GM23248 (cell line): ENCODE measurements at places on chromosomes 13 and 19. TPM values are rescaled to one million over a fixed set of nuclear protein-coding genes. Genes with fewer than 3 reads are reported as not detected.

GRCh38 chr13:108961542-108962125 lies 332.2 kb downstream of the MYO16 start:
- no peak overlapping the region for H3K4me3 ChIP-seq
- H3K27me3 ChIP-seq, result no peaks in the 10 kb centered on the region
- H3K36me3 ChIP-seq, result no peaks in the 10 kb centered on the region
- no peak overlapping the region for H3K27ac ChIP-seq
- H3K4me1 ChIP-seq, result peaks cover 26% of the 10 kb centered on the region

GRCh38 chr19:37997911-37998344 lies 90.9 kb downstream of the SIPA1L3 start:
- peaks cover 33% of the 10 kb centered on the region for H3K4me1 ChIP-seq
- no peak overlapping the region for H3K4me3 ChIP-seq
- peak; percentile 96 for DNase-seq
- H3K27me3 ChIP-seq, result no peaks in the 10 kb centered on the region

DNA sequence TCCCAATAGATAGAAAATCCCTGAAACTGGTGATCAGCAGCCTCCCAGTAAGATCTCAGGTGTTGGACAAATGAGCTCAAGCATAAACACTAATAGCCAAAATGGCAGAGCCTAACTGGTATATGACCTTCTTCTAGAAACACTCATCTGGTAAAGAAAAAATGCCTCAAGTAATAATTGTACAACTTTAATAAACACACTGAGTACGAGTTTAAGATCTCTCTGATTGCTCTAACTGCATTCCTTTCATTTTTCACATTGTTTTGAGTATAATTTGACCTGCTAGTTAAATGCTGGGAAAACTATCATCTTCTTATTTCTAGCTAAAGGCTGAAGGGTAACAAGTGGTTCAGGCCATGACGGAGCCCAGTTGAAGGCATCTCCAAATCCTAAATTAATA lies 2009.5 kb upstream of the PCDH20 start:
- H3K36me3 ChIP-seq, result no peaks in the 10 kb centered on the region
- DNase-seq, result no peak
- H3K4me1 ChIP-seq, result no peaks in the 10 kb centered on the region
- no peak overlapping the region for H3K4me3 ChIP-seq
- no peaks in the 10 kb centered on the region for H3K27me3 ChIP-seq
- no peak overlapping the region for H3K27ac ChIP-seq

DNA sequence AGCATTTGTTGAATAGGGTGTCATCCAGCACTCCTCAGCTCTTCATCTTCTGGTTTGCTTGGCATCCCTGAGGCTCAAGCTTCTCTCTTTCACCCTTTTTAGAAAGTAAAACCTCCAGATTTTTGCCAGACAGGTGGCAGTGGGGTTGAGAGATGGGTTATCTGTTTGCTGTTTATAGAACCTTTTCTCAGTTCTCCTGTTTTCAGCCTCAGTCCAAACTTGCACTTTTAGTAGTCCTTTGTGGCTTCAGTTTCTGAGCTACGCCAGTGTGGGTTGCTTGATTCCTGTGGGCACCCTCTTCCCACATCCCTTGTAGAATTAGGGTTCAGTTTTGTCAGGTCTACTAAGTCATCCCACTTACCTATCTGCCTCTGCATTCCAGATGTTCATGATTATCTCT lies 147.9 kb downstream of the PAN3 start:
- no peaks in the 10 kb centered on the region for H3K27me3 ChIP-seq
- H3K4me1 ChIP-seq, result no peaks in the 10 kb centered on the region
- no peak overlapping the region for H3K4me3 ChIP-seq
- no peak for DNase-seq
- H3K27ac ChIP-seq, result no peak overlapping the region

GRCh38 chr13:24097667-24098066 lies 62.9 kb upstream of the SPATA13 start:
- H3K4me1 ChIP-seq, result peaks cover 13% of the 10 kb centered on the region
- peak overlapping the region; percentile 36 for H3K27ac ChIP-seq
- H3K4me3 ChIP-seq, result no peak overlapping the region
- DNase-seq, result no peak

DNA sequence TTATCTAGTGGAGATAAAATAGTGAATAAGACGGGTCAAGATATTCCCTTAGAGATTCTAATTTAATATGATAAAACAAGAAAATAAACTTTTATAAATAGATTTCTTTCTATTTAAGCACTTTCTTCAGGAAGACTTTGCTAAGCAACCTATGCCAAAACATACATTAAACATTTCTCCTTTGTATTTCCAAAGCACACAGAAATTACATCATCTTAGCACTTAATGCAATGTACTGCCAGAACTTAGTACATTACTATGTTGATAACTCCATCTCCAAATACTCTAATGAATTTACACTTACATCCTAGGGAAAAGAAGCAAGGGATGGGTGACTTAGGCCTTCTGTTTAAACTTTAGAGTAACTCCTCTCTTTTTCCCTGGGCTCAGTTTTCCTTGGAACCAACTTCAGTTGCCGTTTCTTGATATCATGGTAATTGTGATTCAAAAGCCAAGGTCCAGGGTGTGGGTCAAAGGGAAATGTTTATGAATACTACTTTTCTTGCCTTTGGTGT lies 322.6 kb upstream of the PCDH20 start:
- no peak overlapping the region for H3K27ac ChIP-seq
- no peaks in the 10 kb centered on the region for H3K36me3 ChIP-seq

DNA sequence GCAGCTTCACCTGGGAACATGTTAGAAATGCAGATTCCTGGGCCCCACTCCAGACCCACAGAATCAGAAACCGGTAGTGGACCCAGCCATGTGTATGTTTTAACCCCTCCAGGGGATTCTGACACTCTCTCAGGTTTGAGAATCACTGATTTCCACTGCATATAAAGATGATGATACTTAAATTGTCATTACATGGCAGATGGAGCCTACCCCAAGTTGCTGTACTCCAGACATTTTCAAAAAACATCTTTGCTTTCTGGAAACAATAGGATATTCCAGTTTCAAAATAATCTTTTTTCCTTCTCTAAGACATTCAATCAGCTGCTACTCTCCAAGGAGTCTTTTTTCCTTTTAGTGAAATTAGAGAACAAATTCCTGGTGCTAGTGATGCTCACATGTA lies 48.6 kb upstream of the RGCC start:
- no peaks in the 10 kb centered on the region for H3K27me3 ChIP-seq
- H3K36me3 ChIP-seq, result no peaks in the 10 kb centered on the region
- no peak overlapping the region for H3K27ac ChIP-seq
- H3K4me3 ChIP-seq, result no peak overlapping the region

SYNE4 gene
- not detected in 2 replicates for total RNA-seq

EBI3 gene
- 0.76 TPM in 1 of 2 replicates, not detected in the other for total RNA-seq

LRRC63 gene
- total RNA-seq, result not detected in 2 replicates

DNA sequence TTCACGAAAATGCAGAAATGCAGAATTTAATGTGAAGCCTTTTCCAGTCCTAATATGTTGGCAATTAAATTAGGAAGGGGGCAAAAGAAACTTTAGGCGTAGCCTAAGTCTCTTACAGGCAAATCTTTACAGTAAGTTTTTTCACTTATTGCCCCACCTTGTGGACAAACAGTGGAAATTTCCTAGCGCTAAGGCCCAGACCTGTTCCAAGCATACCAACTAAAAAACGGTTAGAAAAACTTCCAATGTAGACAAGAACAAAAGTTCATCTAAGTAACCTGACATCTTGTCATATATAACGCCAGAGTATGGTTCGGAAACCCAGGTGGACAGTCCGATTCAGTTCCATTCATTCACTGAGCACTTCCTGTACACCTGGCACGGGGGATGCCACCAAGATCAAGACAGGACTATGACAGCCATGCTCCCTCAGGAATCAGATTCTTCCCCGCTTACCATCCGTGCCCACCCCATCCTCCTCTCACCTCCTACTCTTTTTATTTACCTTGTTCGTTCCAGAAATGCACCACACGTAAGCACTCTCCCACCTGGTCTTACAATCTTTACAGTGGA lies 4.9 kb downstream of the ZAR1L start:
- DNase-seq, result peak; percentile 73
- no peaks in the 10 kb centered on the region for H3K27me3 ChIP-seq
- H3K27ac ChIP-seq, result no peak overlapping the region
- H3K4me1 ChIP-seq, result peaks cover 5% of the 10 kb centered on the region; the same call in 1 of the 2 replicates
- no peaks in the 10 kb centered on the region for H3K36me3 ChIP-seq
- H3K4me3 ChIP-seq, result peak overlapping the region; percentile 49

DNA sequence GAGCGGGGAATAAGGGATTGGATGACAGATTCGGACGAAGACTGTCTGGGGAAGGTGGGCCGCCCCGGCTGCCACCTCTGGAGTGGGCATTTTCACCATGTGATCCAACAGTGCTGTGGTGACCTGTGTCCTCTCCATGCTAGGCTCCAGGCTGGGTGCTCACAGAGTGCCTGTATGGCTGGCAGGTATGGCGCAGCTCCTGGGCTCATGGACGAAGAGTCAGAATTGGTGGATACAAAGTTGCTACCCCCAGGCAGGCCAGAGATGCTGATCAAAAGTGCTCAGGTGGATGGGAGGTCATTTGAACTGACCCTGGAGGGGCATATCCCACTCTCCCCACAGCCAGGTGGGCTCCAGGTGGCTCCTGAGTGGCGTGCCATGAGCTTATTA lies 111.3 kb upstream of the UQCRFS1 start:
- no peak for DNase-seq
- H3K36me3 ChIP-seq, result no peaks in the 10 kb centered on the region
- peaks cover 5% of the 10 kb centered on the region; the same call in 1 of the 2 replicates for H3K4me1 ChIP-seq
- H3K27me3 ChIP-seq, result no peaks in the 10 kb centered on the region

DNA sequence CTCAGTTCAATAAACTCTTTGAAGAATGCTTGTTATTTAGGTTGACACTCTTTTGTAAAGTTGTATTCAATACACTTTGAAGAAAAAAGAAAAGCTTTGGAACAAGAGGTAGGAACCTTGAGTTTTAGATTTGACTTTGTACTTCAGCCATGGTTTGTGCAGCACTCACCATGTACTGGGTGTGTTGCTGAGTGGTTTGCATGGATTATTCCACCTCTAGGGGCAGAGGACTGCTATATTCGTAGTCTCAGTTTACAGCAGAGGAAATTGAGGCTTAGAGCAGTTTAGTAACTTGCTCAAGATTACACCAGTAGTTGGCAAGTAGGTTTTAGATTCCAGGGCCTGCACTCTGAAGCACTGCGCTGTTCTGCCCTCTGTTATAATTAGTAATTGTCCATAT lies 68.8 kb downstream of the DNAJC3 start:
- H3K27ac ChIP-seq, result no peak overlapping the region
- no peaks in the 10 kb centered on the region for H3K4me1 ChIP-seq
- DNase-seq, result no peak

GRCh38 chr13:67147342-67148133 lies 82.6 kb downstream of the PCDH9 start:
- H3K4me3 ChIP-seq, result no peak overlapping the region
- H3K27me3 ChIP-seq, result no peaks in the 10 kb centered on the region
- H3K36me3 ChIP-seq, result no peaks in the 10 kb centered on the region
- H3K4me1 ChIP-seq, result no peaks in the 10 kb centered on the region

EXOC3L2 gene
- 0.38 TPM in 1 of 2 replicates, not detected in the other for total RNA-seq

DNA sequence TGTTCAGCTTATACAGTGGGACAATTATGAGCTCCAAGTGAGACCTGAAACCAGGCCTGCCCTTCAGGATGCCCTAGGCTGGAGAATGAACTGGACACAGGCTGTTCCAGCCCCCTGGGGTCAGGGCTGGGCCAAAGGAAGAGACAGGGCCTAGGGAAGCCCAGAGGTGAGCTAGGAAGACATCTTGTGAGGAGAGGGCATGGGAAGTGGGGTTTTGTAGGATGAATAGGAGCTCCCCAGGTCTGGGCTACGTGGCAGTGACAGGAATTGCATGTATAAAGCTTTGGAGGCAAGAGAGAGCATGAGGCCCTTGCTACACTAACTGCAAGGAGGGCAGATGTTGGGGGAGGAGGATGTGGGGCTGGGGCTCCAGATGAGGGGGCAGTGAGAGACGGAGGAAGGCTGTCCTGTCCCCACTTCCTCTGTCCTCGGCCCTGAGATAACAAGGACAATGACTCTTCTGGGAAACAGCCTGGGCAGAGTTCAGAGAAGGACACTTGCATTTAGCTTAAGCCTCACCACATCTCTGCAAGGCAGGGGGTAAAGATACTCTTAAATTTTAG lies 1.5 kb upstream of the TBXA2R start:
- H3K4me3 ChIP-seq, result no peak overlapping the region
- no peaks in the 10 kb centered on the region for H3K36me3 ChIP-seq
- H3K27me3 ChIP-seq, result no peaks in the 10 kb centered on the region
- no peak overlapping the region for H3K27ac ChIP-seq
- DNase-seq, result no peak
- H3K4me1 ChIP-seq, result no peaks in the 10 kb centered on the region

- peak; percentile 52 for DNase-seq
- H3K36me3 ChIP-seq, result no peaks in the 10 kb centered on the region
- H3K4me1 ChIP-seq, result peaks cover 37% of the 10 kb centered on the region
Observed at GRCh38 chr13:41915081-41915480, 45.8 kb downstream of the VWA8 start.

DNA sequence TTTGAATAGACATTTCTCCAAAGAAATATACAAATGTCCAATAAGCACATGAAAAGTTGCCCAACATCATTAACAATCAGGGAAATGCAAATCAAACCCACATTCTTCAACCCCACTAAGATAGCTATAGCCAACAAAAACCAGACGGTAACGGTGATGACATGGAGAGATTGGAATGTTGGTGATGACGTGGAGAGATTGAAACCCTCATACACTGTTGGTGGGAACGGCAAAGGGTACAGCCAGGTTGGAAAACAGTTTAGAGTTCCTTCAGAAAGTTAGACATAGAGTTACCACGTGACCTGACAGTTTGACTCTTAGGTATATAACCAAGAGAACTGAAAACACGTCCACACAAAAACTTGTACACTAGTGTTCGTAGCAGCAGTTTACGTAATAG lies 48.1 kb downstream of the TNFRSF19 start:
- H3K4me1 ChIP-seq, result peaks cover 33% of the 10 kb centered on the region
- H3K27me3 ChIP-seq, result no peaks in the 10 kb centered on the region
- peak overlapping the region; percentile 40 for H3K27ac ChIP-seq
- peak; percentile 79 for DNase-seq

DNA sequence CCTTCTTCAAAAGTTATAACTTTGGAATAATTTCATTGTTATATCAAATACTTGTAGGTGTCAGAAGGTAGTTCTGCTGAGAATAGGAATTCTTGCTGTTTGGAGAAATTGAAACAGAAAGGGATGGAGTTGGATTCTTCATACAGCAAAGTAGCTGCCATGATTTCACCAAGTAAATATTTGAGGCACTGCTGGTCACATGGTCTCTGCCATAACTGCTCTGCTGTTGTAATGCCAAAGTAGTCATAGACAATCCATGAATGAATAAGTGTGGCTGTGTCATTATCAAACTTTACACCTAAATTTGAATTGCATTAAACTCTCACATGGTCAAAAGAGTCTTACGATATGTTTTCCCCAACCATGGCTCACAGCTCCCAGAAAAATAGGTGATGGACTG lies 308.6 kb downstream of the GPC6 start:
- no peaks in the 10 kb centered on the region for H3K36me3 ChIP-seq
- H3K4me1 ChIP-seq, result peaks cover 24% of the 10 kb centered on the region
- DNase-seq, result peak; percentile 85
- no peak overlapping the region for H3K4me3 ChIP-seq

GRCh38 chr19:12676384-12676792 lies 5.3 kb downstream of the DHPS start:
- no peak overlapping the region for H3K4me3 ChIP-seq
- no peaks in the 10 kb centered on the region for H3K4me1 ChIP-seq
- H3K36me3 ChIP-seq, result peaks cover 21% of the 10 kb centered on the region; the same call in 1 of the 2 replicates
- no peaks in the 10 kb centered on the region for H3K27me3 ChIP-seq
- H3K27ac ChIP-seq, result no peak overlapping the region

TTYH1 gene
- total RNA-seq, result not detected in 2 replicates

ZSCAN4 gene
- total RNA-seq, result not detected in 2 replicates

CFAP97D2 gene
- total RNA-seq, result not detected in 2 replicates

GRCh38 chr13:94344126-94344818 lies 135.2 kb downstream of the DCT start:
- no peak overlapping the region for H3K4me3 ChIP-seq
- no peaks in the 10 kb centered on the region for H3K36me3 ChIP-seq
- no peak overlapping the region for H3K27ac ChIP-seq
- DNase-seq, result peak; percentile 69
- no peaks in the 10 kb centered on the region for H3K27me3 ChIP-seq
- peaks cover 14% of the 10 kb centered on the region for H3K4me1 ChIP-seq
